Dermis blood vessel endothelial cell (primary cell): ENCODE measurements at places on chromosomes 4 and X.

- DNase-seq = no peak
Observed at GRCh38 chr4:78529569-78530209, 21.9 kb upstream of the ANXA3 start.

GRCh38 chr4:158652920-158653319, 18.8 kb downstream of the C4orf46 start:
- no peak for DNase-seq

GRCh38 chrX:114101081-114101480, 482.8 kb upstream of the HTR2C start:
- no peak for DNase-seq

DNA sequence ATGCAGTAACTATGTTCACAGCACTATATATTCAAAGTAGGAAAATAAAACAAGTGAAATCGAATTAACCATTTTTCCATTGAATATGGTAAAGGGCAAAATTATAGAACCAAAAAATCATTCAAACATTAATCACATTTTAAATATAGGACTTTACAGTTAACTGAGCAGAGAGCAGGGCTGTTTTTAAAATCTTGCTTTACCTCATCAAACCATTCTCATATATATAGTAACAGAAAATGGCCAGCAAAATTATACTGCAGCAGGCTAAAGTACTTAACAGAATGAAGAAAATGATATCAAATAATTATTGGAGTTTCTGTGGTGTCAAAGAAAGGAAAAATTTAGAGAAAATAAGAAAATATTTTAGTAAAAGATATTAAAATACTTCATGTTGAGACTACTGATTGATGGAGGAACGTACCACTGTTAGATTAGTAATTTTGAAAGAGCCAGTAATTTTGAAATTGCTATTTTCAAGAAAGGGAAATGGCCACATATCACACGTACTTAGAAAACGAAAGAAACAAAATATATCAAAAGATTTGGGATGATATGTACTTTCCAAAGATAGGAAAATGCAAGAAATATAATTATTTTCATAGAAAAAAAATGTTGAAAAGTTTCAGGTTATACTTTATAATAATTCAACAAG, 813.7 kb downstream of the DMD start:
- DNase-seq = no peak

DNA sequence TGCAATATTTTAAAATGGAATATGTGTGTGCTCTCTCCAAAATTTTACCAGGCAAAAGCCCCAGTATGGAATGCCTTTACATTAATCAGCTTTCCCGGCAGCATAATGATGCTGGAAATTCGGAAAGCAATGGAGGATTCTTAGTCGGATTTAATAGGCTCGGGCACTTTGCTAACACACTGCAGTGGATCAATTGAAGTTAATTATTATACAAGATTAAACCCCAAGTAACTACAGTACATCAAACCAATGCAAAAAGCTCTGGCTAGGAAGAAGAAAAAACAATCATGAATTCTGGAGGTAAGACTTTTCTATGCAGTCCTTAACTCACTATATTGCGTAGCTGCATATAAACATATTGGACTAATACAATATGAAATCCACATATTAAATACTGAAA, 43.6 kb upstream of the GRIA3 start:
- DNase-seq = no peak

GRCh38 chr4:8710416-8710815, 117.9 kb downstream of the CPZ start:
- DNase-seq = no peak

DNA sequence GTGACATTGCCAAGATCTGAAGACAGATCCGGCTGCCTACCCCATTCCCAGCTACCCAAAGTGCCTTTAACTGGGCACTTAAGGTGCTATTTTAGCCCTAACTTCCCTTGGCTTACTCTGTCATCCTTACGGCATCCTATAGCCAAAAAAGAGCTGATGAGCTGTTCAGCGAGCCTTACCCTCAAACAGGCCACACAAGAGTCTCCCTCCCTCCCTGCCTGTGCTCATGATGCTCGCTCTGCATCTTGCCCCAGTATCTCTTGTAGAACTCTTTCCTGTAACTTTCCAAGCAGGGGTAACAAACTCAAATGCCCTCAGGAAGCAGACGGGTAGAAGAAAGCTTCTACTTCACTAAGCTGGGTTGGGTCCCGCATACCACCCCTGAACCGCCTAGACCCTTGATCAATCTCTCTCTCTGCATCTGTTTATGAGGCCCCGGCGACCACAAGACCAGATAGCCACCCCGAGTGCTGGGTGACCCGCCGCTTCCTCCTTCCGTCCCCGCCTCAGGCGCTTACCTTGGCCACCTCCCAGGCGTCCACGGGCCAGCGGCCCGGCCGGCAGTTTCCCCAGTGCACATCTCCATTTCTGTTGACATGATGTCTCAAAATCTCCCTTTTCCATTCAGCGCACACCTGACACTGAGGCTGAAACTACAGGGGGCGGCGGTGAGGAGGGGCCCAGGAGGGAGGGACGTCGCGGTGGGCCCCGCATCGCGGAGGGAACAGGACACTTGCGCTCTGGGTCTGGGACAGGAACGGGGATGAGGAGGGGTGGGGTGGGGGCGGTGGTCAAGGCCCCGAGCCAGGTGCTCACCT, 663 bp downstream of the CXorf38 start:
- DNase-seq = peak; percentile 12

DNA sequence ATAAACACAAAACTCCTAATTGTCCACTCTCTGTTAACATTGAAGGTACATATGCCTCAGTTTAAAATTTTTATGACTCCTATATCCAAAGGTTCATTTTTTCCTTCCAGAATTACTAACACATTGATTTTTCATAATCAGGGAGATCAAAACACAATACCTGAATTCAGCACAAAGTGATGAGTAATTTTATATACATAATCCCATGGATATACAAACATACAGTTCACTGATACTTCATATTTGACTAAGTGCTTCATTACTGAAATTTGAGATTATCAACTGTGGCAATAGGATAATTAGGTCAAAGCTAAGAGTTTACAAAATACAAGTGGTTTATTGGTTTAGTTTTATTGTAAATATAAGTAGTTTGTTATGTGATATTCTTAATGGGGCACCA, 176.2 kb upstream of the PRPS2 start:
- DNase-seq = no peak

- no peak for DNase-seq
Observed at GRCh38 chr4:170729236-170729635, 639.5 kb upstream of the AADAT start.

DNA sequence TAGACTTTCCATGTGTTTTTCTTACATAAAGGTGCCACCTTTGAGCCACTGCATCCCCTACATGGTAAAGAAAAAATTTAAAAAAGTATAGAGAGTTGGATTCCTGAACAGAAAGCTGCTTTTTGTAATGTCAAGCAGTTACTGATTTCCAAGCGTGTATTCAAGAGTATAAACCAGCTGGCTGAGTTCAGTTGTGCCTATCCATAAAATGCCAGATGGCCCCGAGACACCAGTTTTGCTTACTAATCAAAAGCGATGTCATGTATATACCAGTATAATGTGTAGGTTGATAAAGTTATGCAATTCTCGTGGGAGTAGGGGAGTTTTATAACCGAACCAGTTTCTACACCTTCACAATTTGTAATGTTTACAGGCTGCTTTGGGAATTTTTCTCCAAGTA, 26.2 kb upstream of the PNPLA4 start:
- DNase-seq = no peak

DNA sequence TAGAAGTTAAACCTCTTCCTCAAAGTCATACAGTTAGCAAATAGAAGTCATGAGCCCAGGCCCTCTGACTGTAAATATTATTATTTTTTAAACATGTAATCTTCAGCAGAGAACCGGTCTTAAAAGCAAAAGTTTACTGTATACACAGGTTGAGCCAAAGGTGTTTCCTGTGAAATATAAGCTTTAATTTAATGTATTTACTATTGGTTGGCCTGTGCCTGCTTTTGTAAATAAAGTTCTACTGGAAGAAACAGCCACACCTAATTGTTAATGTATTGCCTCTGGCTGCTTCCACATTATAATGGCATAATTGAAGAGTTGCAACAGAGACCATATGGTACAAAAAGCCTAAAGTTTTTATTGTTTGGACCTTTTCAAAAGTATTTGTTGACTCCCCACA, 61.0 kb upstream of the PRDM8 start:
- no peak for DNase-seq

DNA sequence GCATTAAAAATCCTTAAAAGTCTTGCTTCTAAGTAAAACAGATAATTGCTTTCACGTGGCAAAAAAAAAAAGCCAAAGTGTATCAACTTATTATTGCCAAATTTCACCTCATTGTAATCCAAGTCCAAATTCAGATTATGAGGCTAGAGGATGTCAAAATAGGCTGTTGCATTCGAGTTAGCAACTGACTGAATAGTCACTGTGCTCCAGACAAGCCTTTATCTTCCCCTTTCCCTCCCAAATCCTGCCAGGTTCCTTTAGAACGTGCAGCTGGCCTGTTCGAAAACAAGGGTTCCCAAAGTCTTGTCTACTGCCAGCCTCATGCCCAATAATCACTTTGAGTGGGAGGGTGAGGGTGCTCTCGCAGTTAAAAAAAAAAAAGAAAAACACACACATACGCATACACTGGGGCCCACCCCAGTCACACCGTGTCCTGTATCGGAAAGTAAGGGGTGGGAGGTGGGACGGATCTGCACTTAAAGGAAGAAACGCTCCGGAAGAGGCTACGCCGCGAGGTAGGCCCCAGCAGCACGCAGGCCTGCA, 603 bp downstream of the MAD2L1 start:
- no peak for DNase-seq

GRCh38 chr4:182073278-182073677, 169.9 kb upstream of the TENM3 start:
- no peak for DNase-seq

GRCh38 chr4:128913228-128913627, 103.7 kb downstream of the JADE1 start:
- peak; percentile 1 for DNase-seq

DNA sequence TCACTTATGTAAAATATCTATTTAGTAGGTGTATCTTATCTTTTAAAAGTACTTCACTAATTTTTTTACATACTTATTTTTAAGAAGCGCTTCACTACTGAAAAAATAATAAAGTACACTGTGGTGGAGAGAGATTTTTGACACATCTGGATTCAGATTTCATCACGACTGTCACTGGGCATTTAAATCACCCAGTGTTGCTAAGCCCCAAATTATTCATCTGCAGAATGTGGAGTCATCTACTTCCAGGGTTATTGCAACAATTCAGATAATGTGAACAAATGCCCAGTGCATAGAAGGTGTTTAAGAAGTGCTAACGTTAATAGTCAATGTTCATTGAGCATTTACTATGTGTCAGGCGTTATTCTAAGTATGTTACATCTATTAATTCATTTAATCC, 41.8 kb downstream of the AASDH start:
- DNase-seq = no peak

DNA sequence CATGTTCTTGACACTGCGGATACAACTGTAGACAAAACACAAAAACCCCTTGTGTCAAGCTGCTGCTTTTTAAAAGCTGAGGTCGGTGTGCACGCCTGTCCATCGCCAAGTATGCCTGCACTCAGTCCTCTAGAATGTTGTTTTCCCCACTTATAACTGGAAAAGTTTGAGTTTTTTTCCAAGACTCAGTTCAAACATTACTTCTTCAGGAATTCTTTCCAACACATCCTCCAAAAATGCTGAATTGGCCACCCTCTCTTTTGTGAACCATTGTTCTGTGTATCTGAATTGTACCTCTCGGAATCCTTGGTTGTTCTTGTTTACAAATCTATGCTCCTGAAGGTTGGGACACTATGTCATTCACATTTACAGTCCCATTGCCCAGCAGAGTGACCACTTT, 94.6 kb downstream of the REELD1 start:
- no peak for DNase-seq
